ENCODE measurements at places on chromosomes 13 and 19.

GRCh38 chr19:48354332-48354992, 9.3 kb downstream of the TMEM143 start:
- peak; percentile 34 for DNase-seq

- no peak for DNase-seq
Observed at GRCh38 chr13:99144306-99144705, 56.3 kb upstream of the UBAC2 start.

GRCh38 chr19:2957160-2957559, 12.4 kb upstream of the ZNF77 start:
- DNase-seq = no peak

DNA sequence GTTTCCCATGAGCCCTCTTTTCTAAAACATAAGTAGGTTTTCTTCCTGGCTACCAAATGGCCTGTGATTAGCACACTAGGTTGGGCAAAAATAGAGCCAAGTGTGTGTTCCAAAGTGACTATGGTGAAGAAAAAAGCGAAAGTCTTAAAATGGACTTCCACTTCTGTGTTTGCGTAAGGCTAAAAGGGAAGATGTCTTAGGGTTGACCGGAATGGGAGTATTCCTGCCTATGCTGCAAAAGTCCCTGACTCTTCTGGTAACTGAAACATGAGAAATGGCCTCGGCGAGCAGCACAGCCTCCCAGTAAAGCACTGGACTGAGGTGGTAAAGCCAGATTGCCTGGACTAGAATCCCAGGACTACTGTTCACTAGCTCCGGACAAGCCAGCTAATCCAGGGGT, 2.4 kb upstream of the FPR1 start:
- DNase-seq = no peak

DNA sequence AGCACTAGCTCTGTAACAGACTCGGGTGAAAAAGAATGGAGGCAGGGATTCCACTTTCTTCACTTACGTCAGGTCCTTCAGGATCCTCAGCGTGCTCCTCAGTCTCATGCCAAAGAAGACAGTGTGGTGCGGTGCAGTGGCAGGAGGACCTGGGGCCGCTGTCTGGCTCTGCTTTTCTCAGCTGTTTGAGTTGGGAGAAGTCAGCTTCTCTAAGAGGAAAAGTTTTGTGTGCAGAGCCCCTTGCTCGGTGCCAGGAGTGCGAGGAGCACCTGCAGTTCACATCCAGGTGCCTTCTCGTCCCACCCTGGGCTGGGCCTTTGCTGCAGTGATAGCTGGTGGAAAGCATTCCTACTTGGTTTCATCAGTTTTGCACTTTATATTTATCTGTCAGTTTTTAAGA, 77.9 kb upstream of the TEX29 start:
- DNase-seq = no peak

- peak; percentile 87 for DNase-seq
Observed at GRCh38 chr19:35120492-35120891, 4.9 kb downstream of the FXYD3 start.

DNA sequence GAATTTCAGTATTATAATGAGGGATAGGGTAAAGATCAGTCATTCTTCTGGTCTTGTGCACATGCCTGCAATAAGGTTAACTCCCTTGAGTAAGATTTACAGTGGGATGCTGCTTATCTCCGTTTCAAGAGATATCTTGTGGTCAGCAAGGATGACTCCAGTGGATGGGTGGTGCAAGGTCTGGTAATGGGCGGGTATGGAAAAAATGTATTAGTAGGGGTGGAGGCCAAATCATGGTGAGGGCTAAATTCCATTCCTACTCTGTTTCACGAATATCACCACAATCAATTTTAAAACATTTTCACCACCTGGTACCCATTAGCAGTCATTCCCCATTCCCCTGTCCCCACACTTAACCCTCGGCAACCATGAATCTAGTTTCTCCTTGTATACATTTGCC, 40.6 kb downstream of the CCDC122 start:
- no peak for DNase-seq

DNA sequence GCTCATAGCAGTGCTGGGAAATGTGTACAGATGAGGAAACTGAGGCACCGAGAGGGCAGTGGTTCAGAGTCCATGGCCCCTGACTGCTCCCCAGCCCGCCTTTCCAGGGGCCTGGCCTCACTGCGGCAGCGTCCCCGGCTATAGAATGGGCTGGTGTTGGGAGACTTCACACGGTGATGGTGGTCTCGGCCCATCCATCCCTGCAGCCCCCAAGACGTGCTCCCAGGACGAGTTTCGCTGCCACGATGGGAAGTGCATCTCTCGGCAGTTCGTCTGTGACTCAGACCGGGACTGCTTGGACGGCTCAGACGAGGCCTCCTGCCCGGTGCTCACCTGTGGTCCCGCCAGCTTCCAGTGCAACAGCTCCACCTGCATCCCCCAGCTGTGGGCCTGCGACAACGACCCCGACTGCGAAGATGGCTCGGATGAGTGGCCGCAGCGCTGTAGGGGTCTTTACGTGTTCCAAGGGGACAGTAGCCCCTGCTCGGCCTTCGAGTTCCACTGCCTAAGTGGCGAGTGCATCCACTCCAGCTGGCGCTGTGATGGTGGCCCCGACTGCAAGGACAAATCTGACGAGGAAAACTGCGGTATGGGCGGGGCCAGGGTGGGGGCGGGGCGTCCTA, 15.9 kb downstream of the LDLR start:
- no peak for DNase-seq

DNA sequence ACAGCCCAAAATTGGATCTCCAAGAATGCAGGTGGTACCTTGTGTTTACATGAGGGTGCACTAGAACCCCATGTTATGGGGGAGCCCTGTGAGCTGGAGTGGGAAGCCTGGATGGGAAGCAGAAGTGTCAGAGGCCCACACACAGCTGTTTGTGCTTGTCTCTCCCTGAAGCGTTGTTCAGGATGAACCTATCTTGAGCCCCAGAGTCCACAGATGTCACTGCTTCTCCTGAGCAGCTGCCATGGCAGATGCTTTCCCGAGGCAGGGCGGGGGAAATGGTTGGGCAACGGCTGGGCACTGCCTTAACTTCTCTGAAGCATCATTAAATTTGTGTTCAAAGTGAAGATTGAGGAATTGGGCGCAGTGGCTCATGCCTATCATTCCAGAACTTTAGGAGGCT, 17.1 kb upstream of the CHST8 start:
- no peak for DNase-seq

GRCh38 chr13:93256998-93257397, 30.4 kb downstream of the GPC6 start:
- no peak for DNase-seq

- DNase-seq = peak; percentile 79
Observed at GRCh38 chr19:19540064-19540714, 2.1 kb downstream of the CILP2 start.

- peak; percentile 79 for DNase-seq
Observed at GRCh38 chr19:7871437-7872305, 2.5 kb downstream of the PRR36 start.

- DNase-seq = peak; percentile 49
Observed at GRCh38 chr19:8126511-8126910, 22.9 kb downstream of the FBN3 start.

DNA sequence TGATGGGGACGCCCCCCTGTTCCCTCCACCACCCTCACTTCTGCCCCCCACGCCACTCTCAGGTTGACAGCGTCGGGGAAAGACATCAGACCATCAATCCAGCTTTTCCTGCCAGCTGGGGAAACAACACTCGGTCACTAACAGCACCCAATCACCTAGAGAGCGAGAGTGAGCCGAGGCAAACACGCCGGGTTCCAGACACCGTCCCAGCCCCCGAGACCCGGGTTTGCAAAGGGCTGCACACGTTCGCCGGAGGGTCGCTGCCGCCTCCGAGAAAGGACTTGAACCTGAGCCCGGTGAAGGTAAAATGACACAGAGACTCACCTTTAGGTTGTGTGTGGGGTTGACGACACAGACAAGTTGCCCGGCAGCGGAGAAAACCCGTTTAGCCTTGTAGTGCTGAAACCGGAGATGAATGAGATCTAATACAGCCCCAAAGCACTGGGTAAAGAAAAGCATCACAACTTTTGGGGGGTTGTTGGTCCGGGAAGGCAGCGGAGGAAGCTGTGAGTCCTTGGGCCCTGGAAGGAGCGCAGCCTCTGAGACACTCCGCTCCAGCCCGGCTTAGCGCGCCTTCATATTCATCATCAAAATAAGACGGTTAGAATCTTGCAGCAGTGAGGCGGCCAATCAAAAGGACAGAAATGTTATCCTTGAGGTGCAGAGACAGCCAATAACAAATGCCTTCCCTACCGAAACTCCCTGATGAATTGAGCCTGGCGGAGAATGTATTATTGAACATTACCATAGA, at the start of gene SIAH3:
Gene SIAH3 (minus strand): TSS at position 583 of the 751 bp plus-strand sequence. CDS start 124 bp downstream, at position 459.
- peak; percentile 63 for DNase-seq

GRCh38 chr13:38693641-38694040, 6.8 kb downstream of the FREM2 start:
- DNase-seq = no peak

GRCh38 chr13:41216160-41216559, 21.8 kb upstream of the KBTBD7 start:
- DNase-seq = peak; percentile 28

DNA sequence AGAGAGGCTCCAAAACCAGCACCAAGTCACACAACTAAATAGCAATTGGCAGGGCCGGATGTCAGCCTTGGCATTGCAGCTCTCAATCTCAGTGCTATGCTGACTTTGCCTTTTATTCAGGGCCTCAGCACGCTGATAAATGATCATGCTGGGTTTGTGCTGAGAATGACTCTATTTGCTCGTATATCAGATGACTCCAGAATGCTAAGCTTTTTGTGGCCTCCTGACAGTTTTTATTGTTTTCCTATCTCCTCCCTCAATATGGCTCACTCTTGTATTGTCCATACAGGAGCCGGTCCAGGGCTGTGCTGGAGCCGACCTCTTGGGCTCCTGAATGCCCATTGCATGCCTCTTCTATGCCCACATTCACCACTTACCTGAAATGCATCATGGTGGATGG, 211.0 kb downstream of the EFNB2 start:
- no peak for DNase-seq

DNA sequence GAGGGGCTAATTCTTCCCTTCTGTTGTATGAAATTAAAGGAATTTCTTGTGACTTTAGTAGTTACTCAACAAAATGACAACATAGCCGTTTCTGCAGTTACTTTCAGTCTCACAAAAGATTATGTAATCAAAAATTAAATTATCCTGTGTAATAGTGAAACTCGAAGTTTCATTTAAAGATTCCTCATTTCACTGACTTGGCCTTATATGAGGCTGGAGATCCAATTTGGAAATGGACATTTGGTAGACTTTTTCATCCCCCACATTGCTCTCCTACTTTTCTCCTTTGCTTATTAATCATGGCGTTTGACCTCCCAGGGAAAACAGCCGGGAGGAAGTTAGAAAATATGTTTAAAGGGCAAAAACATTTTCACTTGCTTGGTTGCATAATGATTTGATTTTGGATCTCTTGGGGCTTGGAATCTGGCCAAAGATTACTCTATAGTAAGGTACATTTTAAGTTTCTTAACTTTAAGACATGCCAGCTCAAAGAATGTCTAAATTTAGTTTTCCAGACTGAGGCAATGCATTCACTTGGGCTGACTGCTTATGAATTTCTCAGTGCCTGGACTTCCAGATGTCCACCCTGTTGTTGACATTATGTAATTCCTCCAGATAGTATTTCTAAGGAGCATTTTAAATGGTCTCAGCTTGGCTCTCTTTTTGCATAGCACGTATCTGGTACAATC, 1364.9 kb upstream of the MIR17HG start:
- no peak for DNase-seq

DNA sequence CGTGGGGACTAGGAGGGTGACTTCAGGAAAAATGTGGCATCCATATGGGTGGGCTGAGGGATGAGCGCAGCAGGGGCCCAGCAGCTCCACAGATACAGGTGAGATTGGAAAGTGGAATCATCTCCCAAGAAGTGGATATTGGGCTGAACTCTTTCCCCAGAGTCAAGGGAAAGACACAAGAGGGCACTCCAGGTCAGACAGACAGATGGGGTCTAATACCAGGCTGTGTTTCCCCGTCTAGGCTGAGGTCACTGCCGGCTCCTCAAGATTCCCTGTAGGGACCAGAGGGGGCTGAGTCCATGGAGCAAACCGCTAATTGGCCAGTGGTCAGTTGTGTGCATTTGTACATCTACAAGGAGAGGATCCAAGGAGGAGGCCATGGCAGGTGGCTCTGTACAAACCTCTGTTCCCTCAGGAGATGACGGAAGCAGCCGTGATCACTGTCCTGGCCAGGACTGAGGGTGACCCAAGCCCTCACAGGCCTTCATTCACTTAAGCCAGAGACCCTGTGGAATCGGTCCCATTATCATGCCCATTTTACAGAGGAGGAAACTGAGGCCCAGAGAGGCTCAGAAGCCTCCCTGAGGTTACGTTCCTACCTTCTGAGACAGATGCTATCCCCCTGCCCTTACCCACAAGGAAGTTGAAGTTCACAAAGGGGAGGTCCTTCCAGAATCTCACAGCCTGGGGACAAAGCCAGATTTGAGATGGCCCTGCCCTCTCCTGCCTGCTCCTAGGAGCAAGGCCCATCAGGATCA, 14.9 kb upstream of the IGLON5 start:
- DNase-seq = no peak

DNA sequence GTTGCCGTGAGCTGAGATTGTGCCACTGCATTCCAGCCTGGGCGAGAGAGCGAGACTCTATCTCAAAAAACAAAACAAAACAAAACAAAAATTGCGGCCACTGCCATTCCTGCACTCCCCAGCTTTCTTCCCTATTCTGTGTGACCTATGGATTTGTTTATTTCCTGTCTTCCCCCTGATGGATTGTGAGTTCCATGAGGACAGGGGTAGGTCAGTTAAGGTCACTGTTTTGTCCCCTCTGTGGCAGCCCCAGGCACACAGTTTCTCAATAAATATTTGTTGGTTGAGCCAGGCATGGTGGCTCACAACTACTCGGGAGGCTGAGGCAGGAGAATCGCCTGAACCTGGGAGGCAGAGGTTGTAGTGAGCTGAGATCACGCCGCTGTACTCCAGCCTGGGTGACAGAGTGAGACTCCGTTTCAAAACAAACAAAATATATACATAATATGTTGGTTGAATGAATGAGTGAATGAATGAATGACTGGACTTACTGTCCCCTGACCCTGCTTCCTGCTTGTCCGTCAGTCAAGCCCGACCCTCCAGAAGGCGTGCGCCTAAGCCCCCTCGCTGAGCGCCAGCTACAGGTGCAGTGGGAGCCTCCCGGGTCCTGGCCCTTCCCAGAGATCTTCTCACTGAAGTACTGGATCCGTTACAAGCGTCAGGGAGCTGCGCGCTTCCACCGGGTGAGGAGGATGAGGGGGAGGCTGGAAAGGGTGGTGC, 5.0 kb downstream of the EBI3 start:
- DNase-seq = peak; percentile 45

- peak; percentile 65 for DNase-seq
Observed at GRCh38 chr19:4583961-4584669, 24.6 kb upstream of the SEMA6B start.

DNA sequence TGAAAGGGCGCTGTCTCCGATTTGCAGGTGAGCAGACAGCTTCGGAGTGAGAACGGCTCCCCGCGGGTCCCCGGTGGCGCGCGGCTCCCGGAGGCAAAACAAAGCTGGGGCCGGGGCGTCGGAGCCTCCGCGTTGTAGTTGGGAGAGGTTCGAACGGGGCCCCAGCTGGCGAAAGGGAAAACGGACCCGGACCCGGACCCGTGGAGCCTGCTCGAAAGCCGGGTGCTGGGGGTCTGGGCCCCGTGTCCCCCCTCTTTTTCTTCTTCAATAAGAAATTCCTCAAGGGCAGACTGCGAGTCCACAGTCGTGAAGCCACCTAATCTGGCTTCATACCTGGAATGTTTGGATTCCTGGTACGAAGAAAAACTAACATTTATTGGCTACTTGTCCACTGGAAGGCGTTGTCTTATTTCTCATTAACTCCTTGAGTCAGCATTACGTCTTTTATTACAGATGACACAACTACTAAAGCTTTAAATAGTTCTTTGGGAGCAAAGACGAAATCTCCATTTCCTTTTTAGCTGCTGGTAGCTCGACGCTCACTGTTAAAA, 632 bp upstream of the MTIF3 start:
- peak; percentile 86 for DNase-seq

GRCh38 chr19:30420881-30421280, 48.7 kb downstream of the ZNF536 start:
- DNase-seq = no peak

Measured in DMS53 (cell line).